H1 (cell line): ENCODE measurements at places on chromosomes 13 and 19. TPM values are rescaled to one million over a fixed set of nuclear protein-coding genes. Genes with fewer than 3 reads are reported as not detected.

GRCh38 chr19:58368561-58369360 lies 6.2 kb upstream of the ZNF497 start:
- DNase-seq, result no peak
- H3K27ac ChIP-seq, result no peak overlapping the region
- no peaks in the 10 kb centered on the region for H3K27me3 ChIP-seq
- H3K4me3 ChIP-seq, result no peak overlapping the region

Gene CELF5
- total RNA-seq, result 9.8 and 9.9 TPM in 2 replicates

Gene FCER2
- total RNA-seq, result 0.29 TPM in 1 of 2 replicates, not detected in the other

Gene SIGLEC8
- not detected in 2 replicates for total RNA-seq

Gene OVOL3
- total RNA-seq, result not detected in 2 replicates
